ENCODE measurements at places on chromosomes 13 and 19. TPM values are rescaled to one million over a fixed set of nuclear protein-coding genes. Genes with fewer than 3 reads are reported as not detected.

PODNL1 gene
- 0.36 TPM for total RNA-seq

PRSS57 gene
- total RNA-seq: not detected

ZNF100 gene
- total RNA-seq: 2.8 TPM

FIZ1 gene
- 2.6 TPM for total RNA-seq

FFAR3 gene
- not detected for total RNA-seq

CD37 gene
- total RNA-seq: not detected

SGCG gene
- not detected for total RNA-seq

IER2 gene
- 162 TPM for total RNA-seq

USP12 gene
- total RNA-seq: 14.3 TPM

RFX2 gene
- total RNA-seq: 4.2 TPM

C19orf47 gene
- 12.0 TPM for total RNA-seq

IL17D gene
- total RNA-seq: 3.7 TPM

SLC25A42 gene
- 5.5 TPM for total RNA-seq

RGL3 gene
- 6.0 TPM for total RNA-seq

KLK4 gene
- not detected for total RNA-seq

OSCAR gene
- 0.49 TPM for total RNA-seq

CYP2A7 gene
- not detected for total RNA-seq

C5AR1 gene
- total RNA-seq: 0.49 TPM

LSM14A gene
- total RNA-seq: 56.5 TPM

ATP4B gene
- not detected for total RNA-seq

KLK6 gene
- total RNA-seq: not detected

EPSTI1 gene
- 0.54 TPM for total RNA-seq

CGB8 gene
- total RNA-seq: not detected

SELENOV gene
- total RNA-seq: not detected

FKBP8 gene
- 409 TPM for total RNA-seq

FLT1 gene
- total RNA-seq: 3.6 TPM

RNF6 gene
- 21.5 TPM for total RNA-seq

SSC5D gene
- total RNA-seq: 7.0 TPM

STK11 gene
- total RNA-seq: 51.4 TPM

ZNF8 gene
- 6.6 TPM for total RNA-seq

TMEM255B gene
- total RNA-seq: 1.1 TPM

ZNF583 gene
- 2.8 TPM for total RNA-seq

CRB3 gene
- not detected for total RNA-seq

ZNF414 gene
- 2.9 TPM for total RNA-seq

U2AF1L4 gene
- total RNA-seq: 17.8 TPM

CNMD gene
- not detected for total RNA-seq

All from cardiac atrium fibroblast (primary cell).